ENCODE measurements at places on chromosomes 11 and 22. TPM values are rescaled to one million over a fixed set of nuclear protein-coding genes. Genes with fewer than 3 reads are reported as not detected.

The HSPB2 gene
- 0.85 TPM for polyA plus RNA-seq

DNA sequence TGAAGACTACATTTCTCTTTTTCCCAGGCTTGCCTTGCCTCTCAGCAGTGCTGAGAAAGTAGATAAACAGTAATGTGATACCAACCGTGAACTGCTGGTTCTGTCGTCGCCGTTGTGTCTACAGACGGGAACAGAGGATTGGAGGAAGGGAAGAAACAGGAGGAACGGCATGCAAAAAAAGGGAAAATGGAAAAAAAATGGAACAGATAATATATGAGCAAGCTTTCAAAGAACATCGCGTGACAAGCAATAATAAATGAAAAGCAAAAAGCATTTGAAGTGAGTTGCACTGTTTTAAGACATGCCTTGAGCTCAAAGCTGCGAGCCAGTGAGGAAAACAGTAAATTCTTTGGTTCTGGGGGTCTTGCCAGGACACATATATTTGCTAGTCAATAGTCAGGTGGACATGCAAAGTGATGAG lies 305.9 kb downstream of the CADM1 start:
- no peaks in the 10 kb centered on the region for H3K4me1 ChIP-seq
- peaks cover 3% of the 10 kb centered on the region for H3K36me3 ChIP-seq
- no peaks in the 10 kb centered on the region for H3K27me3 ChIP-seq
- H3K4me3 ChIP-seq, result no peak overlapping the region
- no peak for DNase-seq

GRCh38 chr11:100397401-100397800 lies 289.7 kb upstream of the ARHGAP42 start:
- DNase-seq, result no peak
- no peaks in the 10 kb centered on the region for H3K27me3 ChIP-seq
- H3K27ac ChIP-seq, result no peak overlapping the region
- H3K4me3 ChIP-seq, result no peak overlapping the region
- H3K36me3 ChIP-seq, result no peaks in the 10 kb centered on the region

DNA sequence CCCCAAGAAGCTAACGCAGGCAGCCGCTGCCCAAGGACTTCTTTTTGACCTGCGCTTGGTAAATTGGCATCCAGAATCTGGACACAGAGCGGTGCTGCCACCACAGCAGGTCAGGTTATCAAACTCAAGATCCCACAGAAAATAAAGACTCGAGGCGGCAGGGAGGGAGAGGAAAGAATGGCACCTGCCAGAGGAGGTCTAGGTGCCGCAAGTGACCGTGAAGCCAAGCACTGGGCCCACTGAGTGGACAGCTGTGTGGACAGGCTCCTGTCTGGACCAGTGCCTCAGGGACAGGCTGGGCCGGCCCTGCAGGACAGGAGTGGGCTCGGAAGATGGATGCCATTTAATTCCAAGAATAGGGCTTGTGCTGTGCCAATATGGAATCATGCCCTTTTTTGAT lies 27.4 kb downstream of the BID start:
- no peaks in the 10 kb centered on the region for H3K27me3 ChIP-seq
- H3K4me3 ChIP-seq, result no peak overlapping the region
- H3K4me1 ChIP-seq, result no peaks in the 10 kb centered on the region
- no peak for DNase-seq
- peaks cover 2% of the 10 kb centered on the region for H3K36me3 ChIP-seq
- no peak overlapping the region for H3K27ac ChIP-seq

The SLC5A1 gene
- polyA plus RNA-seq, result 1.0 TPM

DNA sequence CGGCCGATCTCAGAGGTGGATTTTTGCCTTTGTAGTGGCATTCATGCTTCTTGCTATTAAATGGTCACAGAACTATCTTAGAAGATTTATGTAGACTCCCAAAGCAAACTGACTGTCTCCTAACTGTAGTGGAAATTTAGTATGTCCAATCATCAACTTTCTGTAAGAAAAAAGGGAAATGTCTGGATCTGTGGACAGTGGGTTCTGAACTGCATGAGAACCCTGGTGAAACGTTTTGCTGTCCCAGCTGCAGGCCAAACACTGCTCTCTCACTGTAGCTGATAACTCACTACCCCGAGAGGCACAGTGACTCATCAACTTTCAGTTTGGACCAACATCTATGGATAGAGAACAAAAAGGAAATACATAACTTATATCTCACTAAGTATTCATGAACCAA lies 387.1 kb downstream of the SOX6 start:
- no peaks in the 10 kb centered on the region for H3K27me3 ChIP-seq
- H3K27ac ChIP-seq, result peak overlapping the region; percentile 50
- H3K36me3 ChIP-seq, result peaks cover 1% of the 10 kb centered on the region
- peak; percentile 66 for DNase-seq
- H3K4me1 ChIP-seq, result no peaks in the 10 kb centered on the region

DNA sequence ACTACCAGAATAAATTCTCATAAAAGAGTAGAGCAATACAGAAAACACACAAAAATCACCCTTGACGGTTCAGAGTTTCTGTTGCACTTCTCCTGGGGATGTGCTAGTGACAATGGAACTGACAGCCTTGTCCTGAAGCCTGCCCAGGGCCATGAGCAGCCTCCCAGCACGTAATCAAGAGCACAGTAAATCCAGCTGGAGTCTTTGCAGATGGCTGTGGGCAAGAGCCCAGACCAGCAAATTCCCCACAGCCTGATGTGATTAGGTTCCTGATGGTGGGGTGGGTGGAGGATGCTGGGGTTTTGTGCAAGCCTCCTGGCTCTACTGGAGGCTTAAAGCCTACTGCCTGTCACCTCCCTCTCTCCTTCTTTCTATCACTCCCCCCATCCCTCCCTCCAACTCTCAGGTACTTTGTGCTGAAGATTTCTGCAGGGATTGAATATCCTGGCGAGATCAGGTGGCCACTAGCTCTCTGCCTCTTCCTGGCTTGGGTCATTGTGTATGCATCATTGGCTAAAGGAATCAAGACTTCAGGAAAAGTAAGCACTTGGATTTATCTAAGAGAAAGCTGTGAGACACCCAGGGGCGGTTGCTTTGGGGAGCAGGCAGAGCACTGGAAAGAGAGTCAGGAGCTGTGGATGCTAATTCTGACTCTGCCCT lies 18.1 kb downstream of the SLC6A5 start:
- no peaks in the 10 kb centered on the region for H3K4me1 ChIP-seq
- no peak overlapping the region for H3K27ac ChIP-seq
- no peak overlapping the region for H3K4me3 ChIP-seq
- DNase-seq, result no peak

The EXPH5 gene
- polyA plus RNA-seq, result 0.65 TPM

DNA sequence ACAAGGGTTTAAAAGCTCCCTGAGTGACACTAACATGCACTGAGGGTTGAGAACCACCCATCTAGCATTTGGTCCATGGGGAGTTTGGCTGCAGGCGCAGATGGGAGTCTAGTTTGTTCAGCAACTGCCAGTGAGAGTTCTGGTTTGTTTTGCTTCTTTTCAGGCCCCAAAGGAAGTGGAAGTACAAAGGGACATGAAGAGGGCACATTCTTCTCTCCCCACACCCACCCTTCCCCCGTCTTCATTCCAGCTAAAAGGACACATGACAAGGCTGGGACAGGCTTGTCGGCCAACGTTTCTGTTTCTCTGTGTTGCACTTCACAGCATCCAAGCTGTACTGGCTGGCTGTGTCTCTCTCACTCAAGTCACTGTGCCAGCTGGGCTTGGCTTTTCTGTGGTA lies 8.2 kb upstream of the ENDOD1 start:
- H3K4me1 ChIP-seq, result no peaks in the 10 kb centered on the region
- no peak overlapping the region for H3K27ac ChIP-seq
- no peak overlapping the region for H3K4me3 ChIP-seq
- no peak for DNase-seq

The HTR3B gene
- not detected for polyA plus RNA-seq

The ART1 gene
- polyA plus RNA-seq, result not detected

DNA sequence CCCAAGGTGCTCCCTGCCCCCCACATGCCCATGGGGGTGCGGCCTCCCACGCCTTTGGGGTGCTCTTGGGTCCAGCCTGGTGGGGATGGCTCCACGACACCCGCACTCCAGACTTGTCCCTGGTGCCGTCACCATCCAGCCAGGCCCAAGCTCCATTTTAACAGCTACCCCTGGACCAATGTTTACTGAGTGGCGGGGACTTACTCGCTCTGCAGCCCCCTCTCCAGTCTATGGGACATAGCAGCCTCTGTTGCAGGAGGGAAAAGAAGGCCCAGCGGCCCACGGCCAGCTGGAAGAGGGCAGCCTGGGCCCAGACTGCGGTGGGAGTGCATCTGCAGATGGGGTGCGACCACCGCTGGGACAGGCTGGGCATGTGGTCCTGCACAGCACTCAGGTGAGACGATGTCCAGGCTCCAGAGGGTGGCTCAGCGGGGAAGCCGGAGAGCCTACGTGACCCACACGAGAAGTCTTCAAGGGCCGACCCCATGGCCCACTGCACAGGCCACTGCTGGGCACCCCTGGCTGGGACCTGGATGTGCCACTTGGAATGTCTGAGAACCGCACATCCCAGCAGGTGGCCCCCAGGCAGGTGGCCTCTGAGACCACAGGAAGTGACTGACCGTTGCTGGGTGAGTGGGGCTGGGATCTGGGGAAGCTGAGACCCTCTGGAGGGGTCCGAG lies 18.1 kb downstream of the IL17REL start:
- H3K36me3 ChIP-seq, result no peaks in the 10 kb centered on the region
- no peak for DNase-seq
- no peaks in the 10 kb centered on the region for H3K4me1 ChIP-seq
- no peak overlapping the region for H3K4me3 ChIP-seq
- H3K27me3 ChIP-seq, result no peaks in the 10 kb centered on the region
- H3K27ac ChIP-seq, result no peak overlapping the region

The SCGB1D2 gene
- polyA plus RNA-seq, result not detected

DNA sequence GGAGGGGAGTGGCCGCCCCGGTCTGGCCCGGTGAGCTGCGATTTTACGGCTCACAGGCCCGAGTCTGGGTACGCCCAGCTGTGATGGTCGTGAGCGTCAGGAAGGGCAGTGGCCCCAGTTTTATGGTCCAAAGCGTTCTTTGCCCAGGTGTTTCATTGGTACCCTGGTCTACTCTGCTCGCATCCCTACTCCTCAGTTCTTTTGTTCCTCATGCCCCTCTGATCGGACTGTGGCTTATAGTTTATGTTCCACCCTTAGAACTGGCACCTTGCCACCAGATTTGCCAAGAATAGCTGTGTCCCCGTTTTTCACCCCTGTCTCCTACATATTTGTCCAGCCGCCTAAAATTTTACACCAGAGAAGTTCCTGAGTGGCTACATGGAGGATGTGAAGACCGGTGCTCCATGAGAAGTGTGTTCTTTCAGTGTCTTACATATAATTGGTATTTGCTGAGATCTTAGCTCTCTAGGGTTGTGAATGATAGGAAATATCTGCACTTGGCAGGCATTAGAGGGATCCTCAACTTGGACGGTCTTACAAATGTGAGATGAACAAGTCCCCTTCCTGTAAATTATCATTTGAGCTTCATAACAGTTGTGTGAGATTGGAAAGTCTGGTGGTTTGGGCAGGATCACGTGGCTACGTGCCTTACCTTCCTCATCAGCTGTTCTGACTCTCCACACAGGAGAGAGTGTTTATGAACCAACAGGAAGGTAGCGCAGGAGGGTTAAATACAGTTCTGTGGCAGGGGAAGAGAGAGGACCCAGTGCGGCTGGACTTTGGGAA lies 1.1 kb downstream of the PANX1 start:
- peaks cover 53% of the 10 kb centered on the region for H3K4me1 ChIP-seq
- H3K27ac ChIP-seq, result peak overlapping the region; percentile 97
- DNase-seq, result no peak
- H3K36me3 ChIP-seq, result no peaks in the 10 kb centered on the region
- no peaks in the 10 kb centered on the region for H3K27me3 ChIP-seq
- peak overlapping the region; percentile 61 for H3K4me3 ChIP-seq

DNA sequence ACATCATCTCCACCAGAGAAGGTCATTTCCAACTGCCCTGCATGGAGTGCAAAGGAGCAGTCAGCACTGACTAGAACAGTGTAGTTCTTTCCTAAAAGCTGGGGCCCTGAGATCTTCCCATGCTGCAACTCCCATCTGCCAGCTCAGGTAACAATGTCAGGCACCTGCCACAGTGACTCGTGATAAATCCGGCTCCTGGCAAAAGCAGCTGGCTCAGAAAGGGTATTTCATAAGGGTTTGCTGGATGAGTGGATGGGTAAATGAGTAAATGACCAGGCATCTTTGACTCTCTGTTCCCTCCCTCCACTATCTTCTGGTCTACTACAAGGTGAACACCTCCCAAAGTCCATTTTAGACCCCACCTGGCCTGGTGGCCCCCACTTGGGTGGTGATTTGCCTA lies 403.6 kb downstream of the NXPE2 start:
- no peak overlapping the region for H3K27ac ChIP-seq
- H3K4me1 ChIP-seq, result no peaks in the 10 kb centered on the region
- H3K27me3 ChIP-seq, result no peaks in the 10 kb centered on the region
- no peak for DNase-seq
- H3K36me3 ChIP-seq, result no peaks in the 10 kb centered on the region

The E2F8 gene
- polyA plus RNA-seq, result 0.14 TPM

The OR2AG1 gene
- polyA plus RNA-seq, result not detected

DNA sequence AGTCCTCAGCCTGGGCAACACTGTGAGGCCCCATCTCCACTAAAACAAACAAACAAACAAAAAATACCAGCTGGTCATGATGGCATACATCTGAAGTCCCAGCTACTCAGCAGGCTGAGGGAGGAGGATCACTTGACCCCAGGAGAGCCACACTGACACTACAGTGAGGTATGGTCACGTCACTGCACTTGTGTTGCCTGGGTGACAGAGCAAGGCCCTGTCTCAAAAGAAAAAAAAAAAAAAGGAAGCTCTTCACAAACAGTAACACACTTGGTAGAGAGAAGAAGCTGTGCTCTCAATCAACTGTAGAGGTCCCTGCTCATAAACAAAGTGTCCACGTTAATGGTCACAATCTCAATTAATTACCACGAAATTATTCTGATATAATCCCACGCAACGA lies 401.6 kb upstream of the CCDC90B start:
- H3K36me3 ChIP-seq, result no peaks in the 10 kb centered on the region
- H3K4me3 ChIP-seq, result no peak overlapping the region
- no peak for DNase-seq

The OR8G5 gene
- not detected for polyA plus RNA-seq

DNA sequence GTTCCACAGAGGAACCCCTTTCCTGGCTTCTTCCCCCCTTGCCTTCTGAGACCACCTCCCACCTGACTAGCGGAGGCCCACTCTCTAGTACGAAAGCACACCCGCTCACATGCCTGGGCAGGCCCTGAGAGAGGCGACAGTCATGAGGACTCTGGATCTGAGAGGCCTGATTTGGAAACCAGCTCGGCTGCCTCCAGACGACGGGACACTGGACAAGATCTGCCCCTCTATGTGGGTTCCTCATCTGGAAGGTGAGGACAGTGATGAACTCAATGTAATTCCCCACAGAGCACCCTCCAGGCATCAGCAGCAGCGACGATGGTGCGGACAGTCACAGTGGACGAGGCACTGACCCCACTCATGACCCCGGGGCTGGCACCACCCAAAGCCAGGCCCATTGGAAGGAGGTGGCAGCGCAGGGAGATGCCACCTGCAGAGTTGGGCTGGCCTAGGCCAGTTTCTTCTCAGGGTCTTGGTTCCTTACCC lies 7.5 kb downstream of the SULT4A1 start:
- no peak overlapping the region for H3K4me3 ChIP-seq
- no peak overlapping the region for H3K27ac ChIP-seq
- no peaks in the 10 kb centered on the region for H3K36me3 ChIP-seq
- no peak for DNase-seq
- no peaks in the 10 kb centered on the region for H3K27me3 ChIP-seq

- no peaks in the 10 kb centered on the region for H3K4me1 ChIP-seq
- H3K36me3 ChIP-seq, result no peaks in the 10 kb centered on the region
- no peaks in the 10 kb centered on the region for H3K27me3 ChIP-seq
- no peak for DNase-seq
- H3K27ac ChIP-seq, result no peak overlapping the region
These were observed 30.1 kb downstream of the ARHGAP8 start for GRCh38 chr22:44782363-44782963.

The ADM gene
- 33.1 TPM for polyA plus RNA-seq
